ENCODE measurements at places on chromosomes 12 and 14. TPM values are rescaled to one million over a fixed set of nuclear protein-coding genes. Genes with fewer than 3 reads are reported as not detected.

DNA sequence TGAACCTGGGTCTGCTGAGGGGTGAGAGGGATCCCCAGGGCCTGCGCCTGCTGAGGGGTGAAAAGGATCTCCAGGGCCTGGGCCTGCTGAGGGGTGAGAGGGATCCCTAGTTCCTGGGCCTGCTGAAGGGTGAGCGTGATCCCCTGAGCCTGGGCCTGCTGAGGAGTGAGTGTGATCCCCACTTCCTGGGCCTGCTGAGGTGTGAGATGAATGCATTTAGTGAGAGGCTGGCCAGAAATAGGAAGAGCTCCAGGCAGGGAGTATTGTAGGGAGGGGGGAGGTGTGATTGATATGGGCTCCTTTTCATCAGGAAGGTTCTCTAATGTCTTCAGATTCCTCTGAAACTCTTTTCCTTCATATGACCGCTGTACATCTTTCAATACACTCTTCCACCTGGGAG is 43.0 kb downstream of the FAM186A start:
- DNase-seq, result no peak

GRCh38 chr12:6187948-6188793 is 12.0 kb upstream of the CD9 start:
- no peak for DNase-seq

Gene REM2
- total RNA-seq, result 0.71 TPM

GRCh38 chr12:118397708-118398440 is 21.5 kb downstream of the SUDS3 start:
- no peak for DNase-seq

GRCh38 chr14:95097385-95097784 is 59.9 kb downstream of the DICER1 start:
- no peak for DNase-seq

Gene FBLN5
- 112 TPM for total RNA-seq

Gene CCDC38
- not detected for total RNA-seq

GRCh38 chr14:65277580-65278270 is 134.8 kb upstream of the FUT8 start:
- no peak for DNase-seq

Gene SYCP3
- not detected for total RNA-seq

Gene MRPS35
- 44.0 TPM for total RNA-seq

GRCh38 chr12:51970904-51971646 is 19.6 kb downstream of the ACVR1B start:
- no peak for DNase-seq

DNA sequence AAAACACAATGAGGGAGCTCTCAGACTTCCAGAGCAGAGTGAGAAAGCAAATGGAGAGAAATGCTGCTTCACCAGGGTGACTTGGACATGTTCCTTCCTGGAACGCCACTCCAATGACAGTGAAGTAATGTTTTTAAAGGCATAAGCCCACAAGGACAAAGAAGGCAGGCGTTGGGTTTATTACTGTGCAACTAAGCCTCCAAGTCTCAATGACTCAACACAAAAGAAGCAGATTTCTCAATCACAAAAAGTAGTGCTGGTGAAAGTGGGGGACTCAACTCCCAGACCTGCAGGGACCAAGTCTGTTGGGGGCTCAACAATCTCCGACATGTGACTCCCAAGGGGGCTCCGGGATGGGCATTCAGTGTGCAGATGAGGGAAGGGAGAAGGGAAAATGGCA is 505.2 kb downstream of the BCL11B start:
- DNase-seq, result no peak

Gene DPY19L2
- 11.1 TPM for total RNA-seq

DNA sequence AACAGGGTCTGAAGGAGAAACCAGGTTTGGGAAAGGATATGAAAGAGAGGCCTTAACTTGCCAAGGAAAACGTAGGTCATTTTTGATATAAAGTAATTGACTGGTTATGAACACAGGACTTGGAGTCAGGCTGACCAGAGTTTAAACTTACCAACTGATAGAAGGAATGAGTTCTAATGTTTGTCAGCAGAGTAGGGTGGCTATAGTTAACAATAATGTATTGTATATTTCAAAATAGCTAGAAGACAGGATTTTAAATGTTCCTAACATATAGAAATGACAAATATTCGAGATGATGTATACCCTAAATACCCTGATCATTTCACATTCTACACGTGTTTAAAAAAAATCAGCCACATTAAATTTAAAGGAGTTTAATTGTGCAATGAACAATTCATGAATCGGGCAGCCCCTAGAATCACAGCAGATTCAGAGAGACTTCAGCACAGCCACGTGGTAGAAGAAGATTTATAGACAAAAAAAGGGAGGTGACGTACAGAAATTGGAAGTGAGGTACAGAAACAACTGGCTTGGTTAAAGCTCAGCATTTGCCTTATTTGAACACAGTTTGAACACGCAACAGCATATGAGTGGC is 52.5 kb upstream of the PLEKHG7 start:
- DNase-seq, result no peak

DNA sequence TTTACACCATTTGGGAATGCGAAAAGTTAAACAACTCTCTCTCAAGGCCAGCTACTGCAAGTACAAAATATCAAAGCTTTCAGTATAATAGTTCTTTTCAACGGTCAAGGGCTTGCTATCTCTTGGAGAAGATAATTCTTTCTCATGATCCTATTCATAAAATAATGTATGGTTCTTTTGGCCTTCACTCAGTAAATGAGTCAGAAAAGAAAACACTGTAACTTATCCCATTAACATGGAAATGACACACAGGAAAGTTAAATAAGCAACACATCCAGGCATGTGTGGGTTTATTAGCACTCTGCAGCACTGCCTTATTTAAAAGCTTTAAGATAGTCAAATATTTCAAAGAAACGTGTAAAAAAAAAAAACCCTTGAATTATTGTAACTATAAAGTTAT is 36.9 kb downstream of the ZFC3H1 start:
- no peak for DNase-seq

- no peak for DNase-seq
Observed at GRCh38 chr14:54350203-54350602, 46.6 kb upstream of the CDKN3 start.

DNA sequence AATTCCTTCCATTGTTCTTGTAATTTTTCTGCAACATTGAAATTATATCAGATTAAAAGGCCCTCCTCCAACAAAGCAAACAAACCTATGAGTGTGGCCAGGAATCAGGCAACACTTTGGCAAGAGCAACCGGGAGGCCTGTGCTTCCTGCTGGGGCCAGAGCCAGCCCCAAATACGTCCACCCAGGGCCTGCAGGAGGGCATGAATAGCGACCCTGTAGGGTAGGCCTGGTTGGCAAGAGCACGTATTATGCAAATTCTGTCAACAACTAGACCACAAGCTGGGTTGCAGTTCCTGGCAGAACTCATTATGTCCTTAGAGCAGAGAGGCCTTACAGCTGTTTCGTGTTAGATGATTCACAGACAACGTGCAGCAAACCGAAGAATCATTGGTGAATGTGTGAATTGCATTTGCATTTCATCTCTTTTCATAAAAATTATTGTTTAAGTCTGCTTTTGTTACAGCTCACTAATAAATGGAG is 26.9 kb upstream of the LGALS3 start:
- peak; percentile 91 for DNase-seq

Gene HIP1R
- total RNA-seq, result 6.4 TPM

Gene HSPB8
- total RNA-seq, result 448 TPM

DNA sequence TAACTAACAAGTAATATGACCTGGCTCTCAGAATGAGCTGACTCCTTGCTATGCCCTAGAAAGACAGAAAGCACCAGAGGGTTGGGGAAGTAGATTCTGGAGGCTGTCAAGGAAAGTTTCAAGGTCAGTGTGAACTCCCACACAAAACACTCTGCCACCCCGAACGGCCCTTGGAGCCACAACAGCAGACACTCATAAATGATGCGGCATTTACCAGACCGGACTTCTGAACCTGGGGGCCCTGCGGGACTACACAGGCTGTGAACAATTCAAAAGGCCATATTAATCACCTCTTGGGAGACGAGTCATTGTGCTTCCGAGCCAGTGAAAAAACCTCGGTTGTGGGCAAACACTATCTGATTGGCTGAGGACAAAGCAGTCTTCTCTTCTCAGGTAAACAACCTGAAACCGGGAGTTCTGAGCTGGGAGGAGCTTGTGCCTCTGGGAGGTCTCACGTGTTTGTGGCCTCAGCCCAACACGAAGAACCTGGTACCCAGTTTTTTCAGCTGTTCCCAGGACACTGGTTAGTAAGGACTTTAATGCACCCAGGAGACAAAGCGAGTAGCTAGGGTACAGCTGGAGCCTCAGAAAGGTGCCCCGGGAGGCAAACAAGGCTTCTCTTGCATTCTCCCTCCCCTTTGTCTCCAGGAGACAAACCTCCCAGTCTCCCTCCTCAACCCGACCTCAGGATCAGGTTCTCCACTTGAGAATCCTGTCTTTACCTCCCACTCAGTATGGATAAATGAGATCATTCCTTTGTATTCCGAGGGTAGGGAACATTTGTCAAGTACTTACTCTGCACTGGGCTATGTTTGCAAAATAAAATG is 35.3 kb downstream of the VWF start:
- DNase-seq, result peak; percentile 29

Gene CEBPE
- total RNA-seq, result not detected

- DNase-seq, result no peak
Observed at GRCh38 chr14:32233260-32233659, 30.2 kb upstream of the RNU6-8 start.

DNA sequence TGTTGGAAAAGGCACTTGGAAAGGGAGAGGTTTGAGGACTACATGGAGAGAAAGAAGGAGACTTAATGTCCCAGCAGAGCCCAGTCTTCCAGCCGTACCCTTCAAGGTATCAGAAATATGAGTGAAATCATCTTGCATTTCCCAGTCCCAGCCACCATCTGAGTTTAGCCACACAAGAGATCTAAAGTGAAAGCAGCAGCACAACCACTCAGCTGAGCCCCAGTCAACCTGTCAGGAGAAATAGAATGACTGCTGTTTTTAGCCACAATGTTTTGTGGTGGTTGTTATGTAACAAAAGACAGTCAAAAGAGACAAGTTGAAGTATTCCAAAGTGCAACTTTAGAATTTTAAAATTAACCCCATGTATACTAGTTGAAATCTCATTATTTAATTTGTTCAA is 28.0 kb downstream of the DERA start:
- DNase-seq, result no peak

GRCh38 chr12:114512351-114512750 is 106.4 kb upstream of the TBX5 start:
- DNase-seq, result no peak

Gene ANG
- 13.7 TPM for total RNA-seq

Data from sigmoid colon (tissue), 7 donors.